ENCODE measurements at places on chromosomes 16 and 17.

- DNase-seq: no peak
Measured at GRCh38 chr16:49349446-49350168, 24.0 kb upstream of the C16orf78 start.

- DNase-seq: no peak
Measured at GRCh38 chr17:13520899-13521572, 80.7 kb downstream of the HS3ST3A1 start.

DNA sequence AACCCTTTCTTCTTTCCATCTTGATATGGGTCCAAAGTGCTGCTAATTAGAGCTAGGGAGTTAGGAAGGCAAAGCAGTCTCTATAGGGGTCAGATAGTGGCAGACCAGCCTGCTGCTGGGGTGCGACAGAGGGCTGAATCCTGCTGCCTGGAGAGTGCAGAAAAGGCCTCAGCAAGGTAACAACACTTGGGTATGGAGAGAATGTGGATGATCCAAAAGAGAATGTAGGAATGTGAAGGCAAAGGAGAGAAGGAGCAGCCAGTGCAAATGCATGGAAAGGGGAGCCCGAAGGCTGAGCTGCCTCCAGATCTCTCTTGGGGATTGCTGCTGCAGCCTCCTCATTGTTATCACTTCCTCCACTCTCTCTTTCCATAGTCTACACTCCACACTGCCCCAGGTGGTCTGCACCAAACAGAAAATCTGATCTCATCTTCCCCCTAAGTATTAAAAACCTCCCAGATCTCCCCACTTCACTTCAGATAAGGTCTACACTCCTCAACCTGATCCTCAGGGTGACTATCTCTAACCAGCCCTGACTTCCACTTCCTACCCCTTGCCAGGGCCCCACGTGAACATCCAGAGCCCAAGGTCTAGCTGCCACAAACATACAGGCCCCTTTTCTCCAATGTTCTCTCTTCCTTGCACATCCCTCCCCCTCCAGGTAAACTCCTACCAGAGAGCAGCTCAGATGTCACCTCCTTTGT, 28.8 kb downstream of the TOM1L2 start:
- no peak for DNase-seq

GRCh38 chr16:11913425-11914079, 2.2 kb downstream of the GSPT1 start:
- DNase-seq: no peak

DNA sequence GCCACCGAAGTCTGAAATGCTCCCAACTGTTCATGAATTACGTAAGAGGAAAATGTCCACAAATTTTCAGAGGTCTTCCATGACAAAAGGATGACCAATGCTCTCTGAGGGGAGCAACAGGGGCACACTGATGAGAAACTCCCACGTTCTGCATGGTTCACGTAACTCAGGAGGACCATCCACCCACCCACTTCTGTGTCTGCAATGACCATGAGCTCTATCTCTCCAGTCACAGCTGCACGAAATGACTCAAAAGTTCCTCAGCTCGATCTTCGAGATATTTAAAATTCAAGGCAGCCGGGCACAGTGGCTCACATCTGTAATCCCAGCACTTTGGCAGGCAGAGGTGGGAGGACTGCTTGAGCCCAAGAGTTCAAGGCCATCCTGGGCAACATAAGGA, 15.8 kb downstream of the WDR45B start:
- DNase-seq: no peak

DNA sequence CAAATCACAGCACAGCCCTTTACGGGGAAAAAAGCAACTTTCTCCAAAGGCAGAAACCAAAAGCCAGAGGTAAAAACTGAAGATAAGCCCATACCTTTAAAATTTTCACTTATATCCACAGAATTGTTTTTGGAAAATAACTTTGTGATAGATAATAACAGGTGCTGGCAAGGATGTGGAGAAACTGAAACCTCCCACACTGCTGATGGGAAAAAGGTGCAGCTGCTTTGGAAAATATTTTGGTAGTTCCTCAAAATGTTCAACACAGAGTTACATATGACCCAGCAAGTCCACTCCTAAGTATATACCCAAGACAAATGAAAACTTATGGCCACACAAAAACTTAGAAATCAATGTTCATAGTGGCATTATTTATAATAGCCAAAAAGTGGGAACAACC, 12.2 kb downstream of the EFTUD2 start:
- no peak for DNase-seq

DNA sequence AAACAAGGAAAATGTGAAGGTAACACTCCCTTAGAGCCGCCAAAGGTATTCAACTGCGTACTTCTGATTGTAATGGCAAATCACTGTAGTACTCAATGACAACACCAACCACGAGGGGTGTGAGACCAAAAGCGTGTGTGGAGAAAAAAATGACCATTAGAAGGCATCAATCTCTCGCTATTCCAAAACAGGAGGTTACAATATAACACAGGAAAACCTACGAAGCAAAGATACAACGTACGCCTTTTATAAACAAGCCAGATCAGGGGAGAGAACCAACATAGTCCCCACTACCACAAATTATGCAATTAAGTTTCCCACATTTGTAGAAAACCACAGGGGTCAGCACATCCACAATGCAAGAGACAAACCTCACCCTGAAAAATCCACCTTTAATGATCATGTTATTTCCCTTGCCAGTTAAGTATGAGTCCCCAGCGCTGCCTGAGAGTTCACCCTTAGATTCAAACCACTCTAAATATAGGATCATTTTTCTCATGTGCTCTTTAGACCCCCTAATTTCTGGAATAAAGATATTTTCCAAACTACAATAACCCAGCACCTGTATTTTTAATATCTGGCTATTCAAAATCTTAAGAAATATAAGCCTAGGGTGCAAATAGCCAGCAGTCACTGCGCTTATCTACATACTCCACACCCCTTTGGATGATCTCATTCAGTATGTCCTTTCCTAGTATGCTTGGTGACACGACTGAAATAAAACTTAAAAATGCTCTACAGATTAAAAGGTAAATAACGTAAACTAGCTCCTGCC, 12.4 kb downstream of the TEX14 start:
- no peak for DNase-seq

Measured in left lung (tissue), 14 donors.